ENCODE measurements at places on chromosomes 5 and 9.

GRCh38 chr9:119003201-119003611 is 366.0 kb downstream of the BRINP1 start:
- peak; percentile 75 for DNase-seq

DNA sequence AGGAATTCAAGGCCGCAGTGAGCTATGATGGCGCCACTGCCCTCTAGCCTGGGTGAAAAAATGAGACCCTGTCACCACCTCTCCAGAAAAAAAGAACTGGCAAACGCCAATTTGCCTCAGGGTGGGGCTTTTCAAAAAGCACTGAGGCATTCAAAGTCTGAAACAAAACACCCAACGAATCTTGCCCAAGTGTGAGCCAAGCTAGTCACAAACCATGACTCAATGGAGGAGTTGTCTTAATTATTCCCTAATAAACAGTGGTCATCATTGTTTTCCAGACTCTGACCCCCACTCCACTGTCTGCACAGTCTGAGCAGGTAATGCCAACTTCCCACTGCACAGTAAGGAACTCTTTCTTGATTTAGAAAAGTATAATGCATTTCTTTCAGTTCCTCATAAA is 16.8 kb downstream of the FRMD3 start:
- DNase-seq = no peak

DNA sequence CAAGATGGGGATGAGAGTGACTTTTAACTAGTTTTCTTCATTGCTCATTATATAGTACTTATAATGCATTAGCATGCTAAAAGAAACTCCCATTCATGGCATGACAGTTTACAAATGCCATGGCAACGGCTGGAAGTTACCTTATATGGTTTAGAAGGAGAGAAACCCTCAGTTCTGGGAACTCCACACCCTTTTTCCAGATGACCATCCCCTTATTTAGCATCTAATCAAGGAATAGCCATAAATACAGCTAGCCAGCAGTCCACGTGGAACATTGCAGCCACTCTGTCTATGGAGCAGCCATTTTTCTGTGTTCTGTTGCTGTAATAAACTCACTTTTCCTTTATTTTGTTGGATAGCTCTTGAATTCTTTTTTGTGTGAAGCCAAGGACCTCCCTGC is 1137.8 kb downstream of the CDH18 start:
- DNase-seq = no peak

DNA sequence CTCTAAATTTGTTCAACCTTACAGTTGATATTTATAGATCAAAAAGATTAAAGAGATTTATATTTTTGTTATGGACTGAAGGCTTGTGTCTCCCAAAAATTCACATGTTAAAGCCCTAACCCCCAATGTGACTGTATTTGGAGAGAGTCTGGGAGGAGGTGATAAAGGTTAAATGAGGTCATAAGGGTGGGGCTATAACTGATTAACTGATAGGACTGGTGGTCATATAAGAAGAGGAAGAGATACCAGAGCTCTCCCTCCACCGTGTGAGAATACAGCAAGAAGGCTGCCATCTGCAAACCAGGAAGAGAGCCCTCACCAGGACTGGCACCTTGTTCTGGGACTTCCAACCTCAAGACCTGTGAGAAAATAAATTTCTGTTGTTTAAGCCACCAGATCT is 264.3 kb downstream of the ENC1 start:
- DNase-seq = no peak

- DNase-seq = peak; percentile 87
Observed at GRCh38 chr9:105157171-105157583, 87.3 kb upstream of the SLC44A1 start.

DNA sequence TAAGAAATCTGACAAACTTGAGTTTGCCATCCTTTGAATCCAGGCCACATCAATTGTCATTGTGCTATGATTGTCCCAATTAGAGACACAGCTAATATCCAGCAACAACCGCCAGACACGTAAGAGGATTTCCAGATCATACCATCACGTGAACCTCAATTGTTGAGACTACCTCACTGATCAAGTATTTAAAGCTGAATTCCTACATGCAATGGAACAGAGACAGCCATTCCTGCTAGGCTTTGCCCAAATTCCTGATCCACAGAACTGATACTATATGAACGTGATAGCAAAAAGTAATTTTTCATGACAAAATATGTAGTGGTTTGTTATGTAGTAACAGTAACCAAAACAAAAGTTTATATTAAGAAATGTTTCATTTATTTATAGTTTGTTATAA is 657.7 kb downstream of the PRR16 start:
- peak; percentile 2 for DNase-seq

DNA sequence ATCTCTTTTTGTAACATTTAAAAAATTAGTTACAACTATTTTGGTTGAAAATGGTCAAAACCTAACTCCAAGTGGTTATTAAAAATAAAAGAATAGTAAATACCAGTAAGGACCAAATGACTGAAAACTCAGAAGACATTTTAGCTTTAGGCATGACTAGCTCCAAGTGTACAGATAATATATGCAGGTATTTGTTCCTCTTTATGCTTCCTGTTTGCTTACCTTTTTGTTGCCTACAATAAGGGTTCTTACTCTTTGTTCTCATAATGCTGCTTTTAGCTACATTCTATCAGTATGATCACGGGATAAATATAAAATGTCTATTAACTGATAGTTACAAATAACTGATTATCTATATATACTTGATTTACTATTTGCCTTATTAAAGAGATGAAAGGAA is 259.6 kb downstream of the CDH12 start:
- DNase-seq = no peak

- no peak for DNase-seq
Observed at GRCh38 chr9:126463426-126463825, 136.8 kb downstream of the MVB12B start.

DNA sequence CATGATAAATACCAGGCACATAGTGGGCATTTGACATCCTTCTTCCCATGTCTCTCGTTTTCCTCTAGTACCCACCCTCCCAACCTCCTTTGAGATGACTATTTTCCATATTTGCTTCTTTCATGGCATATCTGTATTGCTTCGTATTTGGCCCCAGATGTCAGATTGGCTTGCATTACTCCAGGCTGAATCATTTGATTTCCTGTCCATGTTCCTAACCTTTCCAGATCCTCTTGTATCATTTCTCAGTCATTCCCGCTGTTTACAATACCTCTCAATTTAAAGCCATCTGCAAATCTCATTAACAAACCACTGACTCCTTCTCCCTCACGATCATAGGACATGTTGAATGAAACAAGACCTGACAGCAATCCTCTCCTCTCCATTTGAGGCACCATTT is 19.9 kb downstream of the MTX3 start:
- DNase-seq = peak; percentile 23

DNA sequence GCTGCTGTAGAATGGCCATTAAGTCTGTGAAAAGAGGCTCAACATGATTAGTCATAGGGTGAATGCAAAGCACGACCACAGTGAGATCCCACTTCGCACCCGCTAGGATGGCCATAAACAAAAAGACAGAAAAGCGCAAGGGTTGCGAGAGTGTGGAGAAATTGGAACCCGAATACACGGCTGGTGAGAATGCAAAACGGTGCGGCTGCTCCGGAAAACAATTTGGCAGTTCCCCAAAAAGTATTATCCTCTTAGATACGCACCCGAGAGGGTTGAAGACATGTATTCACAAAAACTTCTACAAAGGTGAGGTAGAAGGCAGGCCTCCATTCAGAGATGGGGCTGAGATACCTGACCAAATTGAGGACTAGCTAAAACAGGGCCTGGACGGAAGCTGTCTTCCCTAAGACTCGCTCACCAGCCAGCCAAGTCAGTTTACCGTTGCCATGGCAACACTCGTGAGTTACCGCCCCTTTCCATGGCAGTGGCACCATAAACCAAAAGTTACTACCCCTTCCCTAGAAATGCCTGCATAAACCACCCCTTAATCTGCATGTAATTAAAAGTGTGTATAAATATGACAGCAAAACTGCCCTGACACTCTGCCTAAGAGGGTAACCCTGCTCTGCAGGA is 726 bp upstream of the PSMB7 start:
- no peak for DNase-seq

DNA sequence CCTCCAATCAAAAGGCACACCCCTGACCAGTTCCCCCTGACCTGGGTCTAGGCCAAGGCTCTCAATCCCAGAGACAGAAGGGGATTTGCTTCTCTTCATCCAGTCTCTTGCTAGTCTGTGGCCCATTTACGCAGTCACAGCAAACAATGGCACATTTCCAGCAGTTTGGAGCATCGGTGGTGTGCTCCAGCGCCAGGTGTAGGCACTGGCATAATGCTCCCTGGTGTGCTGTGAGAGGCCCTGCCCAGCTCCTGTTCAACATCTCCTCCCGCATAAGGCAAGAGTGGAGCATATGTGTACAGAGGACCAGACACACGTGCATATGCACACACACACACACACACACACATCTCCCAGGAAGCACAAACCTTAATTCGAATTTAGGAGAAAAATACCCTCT is 79.5 kb upstream of the ERCC6L2 start:
- no peak for DNase-seq

DNA sequence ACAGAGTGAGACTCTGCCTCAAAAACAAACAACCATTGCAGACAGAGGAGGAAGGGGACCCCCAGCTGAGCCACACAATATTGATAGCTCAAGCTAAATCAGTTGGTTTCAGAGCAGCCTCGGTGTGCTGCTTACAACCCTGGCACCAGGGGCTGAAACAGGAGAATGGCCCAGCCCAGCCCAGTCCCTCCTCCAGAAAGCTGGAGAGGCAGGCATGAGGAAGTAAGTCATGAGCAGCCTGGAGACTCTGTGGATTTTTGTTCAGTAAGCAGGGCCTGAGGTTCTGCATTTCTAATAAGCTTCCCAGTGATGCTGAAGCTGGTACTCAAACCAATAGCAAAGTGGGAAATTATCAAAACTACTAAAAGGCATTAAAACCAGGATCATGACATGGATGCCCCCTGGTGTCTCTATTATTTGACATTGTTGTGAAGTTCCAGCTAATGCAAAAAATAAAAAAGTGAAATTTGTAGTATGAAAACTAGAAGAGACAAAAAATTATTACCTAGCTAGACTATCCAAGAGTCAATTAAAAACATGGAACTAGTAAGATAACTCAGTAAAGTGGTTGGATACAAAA is 14.2 kb downstream of the PRRT1B start:
- no peak for DNase-seq

DNA sequence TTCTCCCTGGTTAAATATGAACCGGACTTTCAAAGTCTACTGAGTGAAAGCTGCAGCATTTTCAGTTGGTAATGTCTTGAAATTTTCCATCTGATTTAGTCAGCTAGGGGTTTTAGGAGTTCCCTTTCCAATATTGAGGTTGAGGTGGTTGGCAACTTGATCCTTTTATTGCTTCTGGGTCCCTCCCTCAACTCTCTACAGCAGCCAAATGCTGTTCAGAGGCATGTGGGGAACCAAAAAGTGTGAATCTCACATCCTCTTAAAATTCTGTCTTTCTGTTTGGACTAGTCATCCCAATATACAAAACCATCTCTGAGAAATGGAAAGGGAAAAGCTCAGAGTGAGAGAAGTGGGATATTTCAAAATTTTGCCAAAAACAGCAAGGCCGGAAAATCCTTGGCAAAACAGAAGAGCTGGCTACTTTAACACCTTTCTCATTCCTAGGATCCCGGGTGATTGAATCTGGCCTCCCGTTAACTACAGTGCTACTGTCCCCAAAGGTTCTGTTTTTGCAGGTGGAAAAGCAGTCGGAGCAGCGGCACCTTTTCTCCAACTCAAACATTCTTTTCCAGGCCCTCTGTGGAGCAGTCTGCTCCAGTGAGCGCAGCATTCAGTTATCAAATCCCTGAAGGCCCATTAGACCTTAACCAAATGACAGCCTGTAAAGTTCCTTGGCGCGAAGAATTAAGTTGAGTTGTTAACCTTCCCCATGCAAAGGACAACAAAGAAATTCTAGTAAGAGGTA is 345.9 kb upstream of the NUDT12 start:
- no peak for DNase-seq

DNA sequence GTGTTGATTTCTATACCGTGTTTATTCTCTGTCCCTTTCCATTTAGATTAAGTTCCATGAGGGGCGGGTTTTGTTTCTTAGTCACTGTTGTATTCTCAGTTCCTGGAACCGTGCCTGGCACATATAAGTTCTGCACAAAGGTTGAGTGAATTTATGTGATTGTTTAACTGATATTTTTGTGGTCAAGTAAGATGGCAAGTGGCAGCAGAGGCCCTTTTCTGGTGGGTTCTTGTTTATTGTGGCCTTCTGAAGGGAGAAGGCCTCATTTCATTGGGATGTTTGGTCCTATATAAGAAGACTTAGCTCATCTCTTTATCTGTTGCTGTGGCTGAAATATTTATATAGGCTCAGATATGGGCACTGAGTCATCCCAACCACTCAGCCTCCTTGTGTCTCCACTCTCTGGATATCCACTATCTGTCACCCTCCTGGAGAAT is 262.5 kb downstream of the PSAT1 start:
- peak; percentile 91 for DNase-seq

- no peak for DNase-seq
Observed at GRCh38 chr5:174699131-174699530, 25.3 kb upstream of the MSX2 start.

DNA sequence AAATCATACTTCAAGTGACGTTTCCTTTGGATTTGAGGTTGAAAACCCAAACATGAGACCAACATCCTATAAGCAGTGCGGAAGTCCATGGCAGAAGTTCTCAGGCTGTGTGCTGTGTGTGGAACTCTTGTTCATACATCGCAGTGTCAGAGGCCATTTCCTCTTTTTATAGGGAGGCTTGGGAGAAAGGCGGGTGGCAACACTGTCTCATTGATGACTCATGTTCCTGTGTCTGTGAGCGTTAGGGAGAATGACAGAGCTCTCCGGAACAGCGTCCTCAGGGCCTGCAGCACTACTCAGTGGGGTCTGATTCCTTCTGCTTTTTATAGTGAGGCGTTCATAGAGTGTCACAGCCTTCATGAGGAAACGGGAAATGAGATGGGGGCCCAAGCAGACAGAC is 98.8 kb upstream of the BASP1 start:
- peak; percentile 82 for DNase-seq

GRCh38 chr5:140399979-140400729 is 1.5 kb upstream of the ANKHD1 start:
- no peak for DNase-seq

GRCh38 chr5:137040641-137041340 is 458.3 kb downstream of the SPOCK1 start:
- DNase-seq = no peak

DNA sequence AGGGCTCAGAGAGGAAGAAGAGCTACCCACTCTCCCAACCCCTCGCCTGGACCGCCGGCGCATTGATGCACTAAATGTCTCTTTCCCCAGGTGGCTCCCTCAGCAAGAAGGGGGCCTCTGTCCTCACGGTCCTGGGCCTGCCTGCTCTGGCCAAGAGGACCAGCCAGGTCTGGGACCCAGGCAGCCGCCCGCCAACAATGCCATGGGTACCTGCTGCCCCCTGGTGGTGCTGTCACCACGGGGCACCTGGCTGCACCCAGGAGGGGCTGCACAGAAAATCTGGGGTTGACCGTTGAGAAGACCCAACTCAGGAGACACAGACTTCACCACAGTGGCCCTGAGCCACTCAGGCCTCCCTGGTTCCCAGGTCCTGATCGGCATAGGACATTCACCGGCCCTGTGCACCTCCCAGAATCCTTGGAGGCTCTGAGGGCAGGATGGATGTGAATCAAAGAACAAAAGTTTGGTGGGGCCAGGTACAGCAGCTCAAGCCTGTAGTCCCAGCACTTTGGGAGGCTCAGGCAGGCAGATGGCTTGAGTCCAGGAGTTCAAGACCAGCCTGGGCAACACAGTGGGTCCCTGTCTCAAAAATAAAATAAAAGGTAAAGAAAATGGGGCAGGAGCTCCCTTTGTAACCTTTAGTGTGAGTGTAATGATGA is 2.4 kb upstream of the VAV2 start:
- DNase-seq = no peak

- peak; percentile 86 for DNase-seq
Observed at GRCh38 chr5:143002459-143003327, 232.5 kb downstream of the ARHGAP26 start.

All from amniotic epithelial cell (primary cell).